SK-MEL-5 (cell line): ENCODE measurements at places on chromosomes 12 and 14.

GRCh38 chr14:104518659-104519350 is 60.8 kb upstream of the C14orf180 start:
- no peak for DNase-seq

DNA sequence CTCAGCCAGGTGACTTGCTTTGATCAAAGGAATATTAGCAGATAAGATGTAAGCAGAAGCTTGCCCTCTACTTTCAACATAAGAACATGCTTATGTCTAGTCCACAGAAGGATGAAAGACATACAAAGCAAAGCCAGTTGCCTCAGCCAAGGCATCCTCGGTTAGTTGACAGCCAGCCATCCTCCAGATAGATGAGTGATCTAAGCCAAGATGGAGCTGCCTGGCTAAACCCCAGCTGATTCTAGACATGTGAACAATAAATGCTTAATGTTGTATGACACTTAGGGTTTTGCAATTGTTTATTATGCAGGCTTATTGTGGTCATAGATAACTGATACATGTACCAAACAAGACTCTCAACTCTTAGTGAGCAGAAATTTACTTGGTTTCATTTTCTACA is 157.6 kb upstream of the TMTC2 start:
- no peak for DNase-seq

DNA sequence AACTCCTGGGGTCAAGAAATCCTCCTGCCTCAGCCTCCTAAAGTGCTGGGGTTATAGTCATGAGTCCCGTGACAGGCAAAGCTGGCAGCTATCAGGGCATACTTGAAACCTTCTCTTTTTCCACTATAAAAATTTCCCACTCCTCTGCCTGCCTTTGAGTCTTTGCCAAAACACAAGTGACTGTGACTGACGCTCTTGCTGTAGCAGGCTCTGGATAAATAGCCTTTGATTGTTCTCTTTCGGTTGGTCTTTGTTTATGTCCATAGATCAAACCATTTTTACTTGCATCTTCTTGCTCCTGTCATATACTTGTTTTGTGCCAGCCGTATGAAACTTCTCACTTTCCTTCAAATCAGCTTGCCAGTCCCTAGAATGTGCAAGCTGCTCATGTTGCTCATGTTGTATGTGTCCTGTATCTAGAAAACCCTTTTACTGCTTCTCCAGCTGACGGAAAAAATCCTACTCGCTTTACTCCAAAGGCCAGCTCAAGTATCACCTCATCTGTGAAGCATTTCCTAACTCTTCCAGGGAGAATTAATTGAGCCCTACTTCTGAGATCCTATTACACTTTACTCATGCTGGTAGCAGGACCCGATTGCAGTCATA is 73.1 kb downstream of the RESF1 start:
- no peak for DNase-seq

- DNase-seq: no peak
These were observed 35.9 kb downstream of the TESC start for GRCh38 chr12:117063162-117063911.

- no peak for DNase-seq
These were observed 8.5 kb upstream of the MYO1A start for GRCh38 chr12:57058454-57058853.

- DNase-seq: no peak
These were observed 39.2 kb downstream of the RASSF3 start for GRCh38 chr12:64649487-64649886.
